ENCODE measurements at places on chromosomes 5 and 9.

GRCh38 chr5:136732751-136733150, 367.4 kb upstream of the TRPC7 start:
- no peak for DNase-seq

- DNase-seq, result no peak
These were observed 13.5 kb downstream of the CFAP77 start for GRCh38 chr9:132423503-132423902.

- DNase-seq, result no peak
These were observed 14.8 kb upstream of the COL5A1 start for GRCh38 chr9:134626571-134627416.

GRCh38 chr5:68333649-68334552, 118.3 kb downstream of the PIK3R1 start:
- no peak for DNase-seq

DNA sequence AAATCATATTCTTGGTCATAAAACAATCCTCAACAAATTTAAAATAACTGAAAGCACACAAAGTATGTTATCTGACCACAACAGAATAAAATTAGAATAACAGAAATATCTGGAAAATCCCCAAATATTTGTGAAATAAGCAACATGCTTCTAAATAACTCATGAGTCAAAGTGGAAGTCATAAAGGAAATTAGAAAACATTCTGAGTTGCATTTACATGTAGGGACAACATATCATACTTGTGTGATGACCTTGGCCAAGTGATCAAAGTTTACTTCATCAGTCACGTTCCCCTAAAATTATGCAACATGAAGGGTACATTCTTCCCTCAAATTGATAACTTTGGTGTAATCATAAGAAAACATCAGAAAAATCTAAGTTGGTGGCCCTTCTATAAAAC, 64.7 kb downstream of the CSF2 start:
- DNase-seq, result no peak

DNA sequence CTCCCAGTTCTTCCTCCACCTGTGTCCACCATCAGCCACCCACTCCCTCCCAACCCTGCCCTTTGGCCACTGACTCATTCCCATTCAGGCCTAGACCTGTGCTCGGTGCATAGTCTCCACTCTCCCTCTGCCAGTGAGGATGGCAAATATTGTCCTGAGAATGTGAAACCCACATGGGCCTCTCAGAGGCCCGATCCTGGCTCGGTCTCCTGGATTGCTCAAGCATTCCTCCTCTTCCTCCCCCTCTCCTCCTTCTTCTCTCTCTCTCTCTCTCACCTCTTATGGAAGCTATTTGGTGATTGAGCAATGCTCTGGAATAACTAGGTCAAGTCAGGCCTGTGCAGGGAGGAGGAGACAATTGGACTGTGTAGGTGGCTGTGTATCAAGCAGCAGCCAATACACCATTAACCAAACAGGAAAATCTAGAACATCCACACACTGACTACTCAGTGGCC, 99.9 kb downstream of the KLF4 start:
- DNase-seq, result no peak

GRCh38 chr9:4569101-4569500, 78.8 kb downstream of the SLC1A1 start:
- no peak for DNase-seq

- DNase-seq, result no peak
These were observed 27.7 kb downstream of the SAR1B start for GRCh38 chr5:134604908-134605307.

- no peak for DNase-seq
These were observed 81.4 kb downstream of the EDIL3 start for GRCh38 chr5:84303315-84303714.

GRCh38 chr9:80020056-80020455, 448.3 kb downstream of the TLE4 start:
- no peak for DNase-seq

DNA sequence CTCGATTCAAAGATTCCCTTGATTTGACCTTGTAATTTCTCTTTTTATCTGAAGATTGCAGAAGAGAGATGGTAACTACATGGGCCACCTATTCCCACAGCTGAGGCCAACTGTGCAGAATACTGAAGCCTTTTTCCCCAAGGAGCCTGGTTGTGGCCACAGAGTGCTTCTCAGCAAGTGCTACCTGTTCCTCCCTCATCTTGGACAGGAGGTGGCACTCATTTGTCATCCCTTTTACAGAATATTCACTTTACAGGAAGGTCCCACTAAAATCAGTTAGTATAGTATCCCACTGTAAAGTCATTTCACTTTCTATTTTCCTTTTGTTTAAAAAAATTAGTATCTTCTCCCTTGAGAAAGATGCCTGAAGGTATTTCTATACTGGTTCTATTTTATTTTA, 346.4 kb downstream of the ARL15 start:
- no peak for DNase-seq

DNA sequence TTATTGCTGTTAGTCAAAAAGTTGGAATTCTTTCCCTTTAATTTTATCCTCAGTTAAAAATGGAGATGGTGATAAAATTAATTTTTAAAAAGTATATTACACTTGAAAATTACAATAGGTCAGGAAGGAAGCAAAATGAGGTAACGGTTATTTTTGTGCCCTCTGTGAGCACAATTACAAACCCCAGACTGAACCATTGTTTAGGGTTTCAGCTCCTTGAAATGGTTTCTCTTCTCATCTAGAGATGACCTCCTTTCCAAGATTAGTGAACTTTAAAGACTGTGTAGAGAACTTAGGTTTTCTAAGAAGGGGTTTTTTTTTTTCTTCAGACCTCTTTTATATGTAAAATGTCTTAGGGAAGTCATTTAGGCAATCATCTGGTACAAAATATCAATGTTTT, 126.2 kb upstream of the CHD1 start:
- no peak for DNase-seq

DNA sequence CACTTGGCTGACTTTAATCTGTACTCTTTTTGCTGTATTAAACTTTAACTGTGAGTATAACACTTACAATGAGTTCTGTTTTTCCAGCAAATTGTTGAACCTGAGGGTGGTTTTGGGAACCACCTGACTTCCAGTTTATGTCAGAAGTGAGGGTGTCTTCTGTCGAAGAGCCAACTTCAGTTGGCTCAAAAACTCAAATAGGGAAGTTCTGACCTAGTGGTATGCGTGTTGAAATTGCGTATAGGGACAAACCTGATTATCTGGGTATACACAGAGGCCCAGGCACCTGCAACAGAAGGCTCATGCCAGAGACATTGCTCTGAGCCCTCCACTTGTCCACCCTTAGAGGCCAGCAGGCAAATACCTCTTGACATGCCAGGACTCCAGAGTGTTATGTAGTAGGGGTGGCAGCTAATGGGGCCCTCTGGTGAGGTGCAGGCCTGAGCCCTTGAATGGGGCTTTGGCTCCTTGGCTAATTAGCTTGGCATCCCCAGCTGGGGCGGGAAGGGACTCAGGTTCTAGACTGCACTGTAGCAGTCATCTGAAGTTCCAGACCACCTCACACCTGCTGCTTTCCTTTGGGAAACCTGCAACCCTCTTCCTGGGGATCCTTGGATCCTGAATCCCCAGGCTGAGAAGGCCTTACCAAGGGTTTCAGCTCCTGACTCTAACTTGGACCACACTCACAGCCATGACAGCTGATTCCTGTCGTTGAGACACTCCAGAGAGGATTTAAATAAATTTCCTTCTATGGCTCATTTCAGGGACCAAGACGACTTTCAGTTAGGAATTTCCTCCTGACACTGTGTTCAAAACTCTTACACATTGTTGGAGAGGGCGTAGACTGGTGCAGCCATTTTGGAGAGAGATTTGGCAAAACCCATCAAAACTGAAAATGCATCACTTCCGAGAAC, 189.6 kb downstream of the HSPA4 start:
- no peak for DNase-seq

DNA sequence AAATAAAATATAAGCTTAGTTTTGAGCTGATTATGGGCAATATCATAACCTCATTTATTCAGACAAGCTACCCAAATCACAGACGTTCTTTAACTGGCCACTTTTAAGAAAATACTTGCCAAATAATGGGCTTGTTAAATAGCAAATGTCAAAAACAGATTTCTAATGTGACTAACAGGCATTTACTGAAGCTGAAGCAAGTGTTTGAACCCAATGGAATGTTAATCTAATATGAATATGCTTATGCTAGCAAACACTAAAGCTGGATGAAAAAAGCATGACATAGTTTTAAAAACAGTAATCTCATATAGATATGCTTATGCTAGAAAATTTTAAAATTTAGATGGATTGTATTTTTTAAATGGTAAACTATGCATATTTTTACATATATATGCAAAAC, 411.6 kb upstream of the PTGER4 start:
- DNase-seq, result no peak

- no peak for DNase-seq
These were observed 214.7 kb downstream of the EBF1 start for GRCh38 chr5:158884827-158885518.

- no peak for DNase-seq
These were observed 68.4 kb upstream of the RARS1 start for GRCh38 chr5:168417731-168418429.

GRCh38 chr5:38906503-38906902, 60.7 kb downstream of the OSMR start:
- no peak for DNase-seq

- no peak for DNase-seq
These were observed 394 bp downstream of the TLR4 start for GRCh38 chr9:117704597-117704996.

DNA sequence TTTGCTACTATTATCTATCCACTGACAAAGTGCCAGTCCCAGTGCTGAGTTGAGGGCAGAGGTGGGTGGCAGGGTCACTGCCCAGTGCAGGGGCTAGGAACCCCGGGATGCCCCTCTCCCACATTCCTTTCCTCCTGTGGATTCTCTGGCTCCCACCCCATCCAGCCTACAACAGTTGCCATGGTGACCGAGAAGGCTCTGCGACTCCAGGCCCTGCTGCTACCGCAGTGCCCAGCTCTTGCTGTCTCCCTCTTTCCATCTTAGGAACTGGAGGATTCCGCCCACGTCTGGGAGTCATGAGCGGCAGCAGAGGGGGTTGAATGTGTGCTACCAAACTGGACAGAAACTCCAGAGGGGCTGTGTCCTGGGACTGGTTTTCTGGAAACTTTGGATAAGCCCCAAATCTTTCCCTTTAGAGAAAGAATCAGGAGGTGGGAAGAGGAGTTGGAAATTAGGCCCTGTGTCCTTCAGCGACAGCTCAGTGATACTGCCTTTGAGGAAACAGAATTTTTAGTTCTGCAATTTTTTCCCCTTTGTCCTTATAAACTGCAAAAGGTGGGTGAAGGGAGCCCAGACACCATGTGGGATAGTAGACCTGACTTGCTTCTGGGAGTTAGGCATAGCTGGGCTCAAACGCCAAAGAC, 20.7 kb upstream of the C5orf47 start:
- DNase-seq, result no peak

DNA sequence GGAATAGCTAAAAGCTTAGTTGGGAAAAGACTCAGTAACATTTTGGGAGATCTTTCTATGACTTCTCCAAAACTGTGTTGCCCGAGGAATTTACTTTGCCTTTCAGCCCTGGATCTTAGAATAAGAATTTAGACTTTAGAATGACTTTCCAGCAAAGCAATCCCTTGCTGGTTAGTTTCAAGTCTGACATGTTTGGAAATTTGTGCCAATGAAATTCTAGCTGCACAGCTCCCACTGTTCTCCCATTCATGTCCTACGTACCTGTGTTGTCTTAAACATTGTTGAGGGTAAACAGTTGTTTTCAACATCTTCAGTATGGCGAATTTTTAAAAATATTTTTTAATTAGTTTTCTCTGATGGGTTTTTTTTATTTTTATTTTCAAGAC, 111.4 kb downstream of the CCDC192 start:
- no peak for DNase-seq

GRCh38 chr5:172905346-172906140, 53.7 kb upstream of the RPL26L1 start:
- no peak for DNase-seq

GRCh38 chr5:34914671-34915138, 599 bp downstream of the RAD1 start:
- DNase-seq, result no peak

GRCh38 chr5:7904170-7904569, 35.2 kb downstream of the MTRR start:
- no peak for DNase-seq

DNA sequence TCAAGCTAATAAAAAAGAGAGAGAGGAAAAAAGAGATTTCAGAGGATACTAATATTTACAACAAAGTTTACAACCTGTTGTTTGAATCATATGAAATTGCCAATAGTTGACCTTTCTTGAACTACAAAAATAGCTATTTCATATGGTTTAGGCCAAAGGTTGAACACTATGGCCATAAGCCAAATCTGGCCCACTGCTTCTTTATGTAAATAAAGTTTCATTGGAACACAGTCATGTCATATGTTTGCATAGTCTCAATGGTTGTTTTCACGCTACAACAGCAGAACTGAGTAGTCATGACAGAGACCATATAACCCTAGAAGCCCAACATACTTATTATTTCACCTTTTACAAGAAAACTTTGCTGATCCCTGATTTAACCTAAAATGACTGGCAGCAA, 20.9 kb downstream of the SEMA5A start:
- no peak for DNase-seq

DNA sequence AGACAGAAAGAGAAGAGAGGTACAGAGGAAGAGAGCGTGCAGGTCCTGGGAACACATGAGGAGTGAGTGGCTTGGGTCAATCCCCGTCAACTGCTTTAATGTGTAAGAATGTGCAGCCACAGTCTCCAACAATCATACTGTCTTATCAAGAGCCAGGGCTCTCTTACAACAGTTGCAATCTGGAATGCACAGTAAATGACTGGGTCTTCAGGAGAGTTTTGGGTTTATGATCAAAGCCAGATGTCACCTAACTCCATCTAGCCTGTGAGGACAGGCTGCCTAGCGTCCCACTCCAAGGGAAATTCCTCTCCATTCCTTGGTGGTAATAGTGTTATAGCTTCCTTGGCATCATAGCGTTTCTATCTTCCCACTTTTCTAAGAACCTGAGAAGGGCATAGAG, 75.0 kb upstream of the TRIO start:
- no peak for DNase-seq

DNA sequence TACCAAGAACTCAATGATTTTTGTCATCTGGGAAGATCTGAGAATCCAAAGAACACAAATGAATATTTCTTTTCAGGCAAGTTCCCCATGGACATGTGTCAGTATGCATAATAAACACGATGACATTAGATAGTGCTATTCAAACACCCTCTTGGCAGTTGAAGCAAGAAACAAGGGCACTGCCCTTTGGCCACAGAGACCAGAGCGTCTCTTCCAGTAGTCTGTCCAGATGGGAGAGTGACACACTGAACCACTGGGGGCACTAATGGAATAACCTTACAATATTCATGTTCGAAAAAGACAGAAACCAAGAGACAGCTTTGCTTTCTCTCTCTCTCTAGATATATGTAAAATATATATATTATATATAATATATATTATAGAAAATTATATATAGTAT, 301.9 kb downstream of the CTNND2 start:
- no peak for DNase-seq

DNA sequence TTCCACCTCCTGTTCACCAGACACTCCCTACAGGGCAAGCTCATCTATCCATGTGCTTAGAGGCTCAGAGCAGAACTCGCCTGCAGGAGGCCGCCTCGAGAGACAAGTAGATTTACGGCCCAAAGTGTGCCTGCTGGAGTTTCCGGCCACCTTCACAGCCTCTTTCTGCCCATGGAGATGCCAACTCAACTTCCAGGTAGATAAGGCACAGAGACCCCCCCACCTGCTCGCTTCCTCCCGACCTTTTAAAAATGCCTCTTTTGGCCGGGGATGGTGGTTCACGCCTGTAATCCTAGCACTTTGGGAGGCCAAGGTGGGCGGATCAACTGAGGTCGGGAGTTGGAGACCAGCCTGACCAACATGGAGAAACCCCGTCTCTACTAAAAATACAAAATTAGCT, 46.6 kb downstream of the EXD3 start:
- no peak for DNase-seq

Measured in hematopoietic multipotent progenitor cell treated with erythropoietin and hydrocortisone succinate and interleukin-3 and kit ligand, for 17 days (in vitro differentiated cells).